Naive B cell (primary cell): ENCODE measurements at places on chromosomes 16 and 17.

GRCh38 chr17:39264119-39264518 is 38.4 kb upstream of the STAC2 start:
- no peak for DNase-seq

- no peak for DNase-seq
These were observed 787.4 kb downstream of the KCNJ2 start for GRCh38 chr17:70956726-70957125.

DNA sequence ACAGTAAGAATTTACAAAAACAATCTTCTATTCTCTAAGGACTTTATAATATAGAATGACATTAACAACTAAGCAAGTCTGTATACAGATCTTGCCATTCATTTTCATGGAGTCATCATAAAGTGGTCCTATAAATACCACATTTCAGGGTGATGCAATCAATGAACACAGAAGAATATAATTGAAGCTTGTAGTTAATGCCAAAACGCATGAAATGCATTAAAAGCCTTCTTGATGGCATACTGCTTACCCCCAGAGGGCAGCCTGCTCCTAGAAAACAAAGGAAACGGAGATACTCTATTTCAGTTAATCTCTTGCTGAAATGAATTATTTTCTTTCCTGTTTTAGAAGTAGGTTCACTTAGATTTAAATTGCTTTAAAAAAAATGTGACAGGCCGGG is 45.2 kb upstream of the STAC2 start:
- DNase-seq: no peak

DNA sequence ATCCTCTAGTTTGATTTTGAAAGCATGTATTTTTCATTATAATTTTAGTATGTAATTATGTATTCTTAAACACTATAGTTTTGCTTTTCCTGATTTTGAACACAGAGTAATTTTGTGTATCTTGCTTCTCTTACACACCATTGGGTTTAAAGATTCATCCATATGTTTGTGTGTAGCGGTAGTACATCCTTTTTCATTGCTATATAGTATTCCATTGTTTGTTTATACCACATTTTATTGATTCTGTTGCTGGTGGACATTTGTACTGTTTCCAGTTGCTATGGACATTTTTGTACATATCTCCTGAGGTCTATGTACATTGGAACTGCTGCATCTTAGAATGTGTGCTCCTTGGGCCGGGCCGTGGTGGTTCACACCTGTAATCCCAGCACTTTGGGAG is 20.5 kb upstream of the LASP1NB start:
- DNase-seq: no peak

DNA sequence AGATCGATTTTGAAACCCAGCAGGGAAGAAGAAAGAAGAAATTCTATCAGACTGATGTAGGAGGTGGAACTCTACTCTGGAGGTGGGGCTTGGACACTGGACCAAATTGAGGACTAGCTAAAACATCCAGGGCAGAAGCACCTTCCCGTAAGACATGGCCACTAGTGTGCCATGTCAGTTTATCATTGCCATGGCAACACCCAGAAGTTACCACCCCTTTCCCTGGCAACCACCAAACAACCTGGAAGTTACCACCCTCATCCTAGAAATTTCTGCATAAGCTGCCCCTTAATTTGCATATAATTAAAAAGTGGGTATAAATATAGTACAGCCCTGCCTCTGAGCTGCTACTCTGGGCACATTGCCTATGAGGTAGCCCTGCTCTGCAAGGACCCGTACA is 66.7 kb downstream of the NACA2 start:
- no peak for DNase-seq

GRCh38 chr17:50899005-50899460 is 32.9 kb upstream of the TOB1 start:
- no peak for DNase-seq

DNA sequence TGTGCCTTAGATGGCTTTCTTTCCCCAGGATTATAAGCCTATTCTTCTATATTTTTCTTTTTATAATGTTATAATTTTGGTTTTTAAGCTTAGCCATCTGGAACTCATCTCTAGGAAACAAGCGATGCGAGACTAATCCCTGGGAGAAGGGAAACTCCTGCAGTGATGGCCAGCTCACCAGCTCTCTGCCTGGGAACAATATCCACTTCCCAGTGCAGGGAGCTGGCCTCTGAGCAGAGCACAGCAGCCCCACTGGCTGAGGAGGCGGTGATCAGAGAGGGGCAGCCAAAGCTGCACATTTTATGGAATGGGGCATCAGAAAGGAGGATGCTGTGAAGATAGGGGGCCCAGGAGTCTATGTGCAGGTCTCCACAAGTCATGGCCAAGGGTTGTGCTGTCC is 183.3 kb downstream of the LGALS9B start:
- DNase-seq: no peak

DNA sequence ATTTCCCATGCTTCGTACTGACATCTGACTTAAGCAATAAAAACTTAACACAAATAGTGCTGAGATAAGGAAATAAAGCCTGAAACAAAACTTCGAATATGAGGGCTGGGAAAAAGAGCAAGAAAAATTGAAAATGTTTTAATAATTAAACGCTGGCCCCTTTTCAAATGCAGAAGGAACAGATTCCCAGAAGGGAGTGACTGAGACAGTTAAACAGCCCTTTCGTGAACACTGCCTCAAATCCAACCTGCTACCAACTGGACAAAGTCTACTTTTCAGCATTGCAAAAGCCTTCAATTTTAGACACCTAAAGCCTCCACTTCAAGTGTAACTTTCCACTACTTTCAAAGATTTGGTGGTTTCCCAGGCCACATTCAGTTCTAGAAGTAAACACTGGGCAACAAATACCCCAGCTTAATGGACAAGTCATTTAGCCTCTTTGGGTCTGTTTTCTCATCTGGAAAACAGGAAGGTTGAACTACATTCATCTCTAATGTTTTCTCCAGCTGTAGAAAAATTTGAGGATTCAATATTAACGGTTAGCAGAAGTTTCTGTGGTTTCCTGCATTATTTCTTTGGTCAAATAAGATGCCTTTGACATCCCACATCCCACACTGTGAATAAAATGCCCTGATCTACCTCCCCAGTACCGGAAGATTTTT is 11.8 kb downstream of the RFFL start:
- DNase-seq: no peak

- DNase-seq: no peak
These were observed 5.0 kb upstream of the TNFRSF13B start for GRCh38 chr17:16976725-16977550.

- DNase-seq: peak; percentile 14
These were observed 4.8 kb downstream of the MT1A start for GRCh38 chr16:56643080-56643778.

- DNase-seq: no peak
These were observed 26.5 kb downstream of the HELZ start for GRCh38 chr17:67218385-67218950.

DNA sequence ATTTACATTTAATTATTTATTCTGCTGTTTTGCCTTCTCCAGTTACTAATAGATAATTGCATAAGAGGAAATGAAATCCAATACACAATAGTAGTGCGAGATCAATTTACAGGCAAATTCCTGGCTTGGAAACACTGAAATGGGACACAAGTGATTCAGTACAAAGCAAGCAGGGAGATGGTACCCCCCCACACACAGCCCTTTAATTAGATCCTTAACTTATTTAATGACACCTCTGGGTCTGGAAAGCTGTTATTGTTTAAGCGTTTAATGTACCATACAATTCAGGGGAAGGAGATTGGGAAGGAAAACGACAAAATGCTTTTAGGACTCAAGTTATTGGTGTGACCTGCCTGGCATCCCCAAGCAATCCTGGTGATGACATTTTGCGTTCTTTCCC is 318.2 kb downstream of the NPIPA8 start:
- no peak for DNase-seq

DNA sequence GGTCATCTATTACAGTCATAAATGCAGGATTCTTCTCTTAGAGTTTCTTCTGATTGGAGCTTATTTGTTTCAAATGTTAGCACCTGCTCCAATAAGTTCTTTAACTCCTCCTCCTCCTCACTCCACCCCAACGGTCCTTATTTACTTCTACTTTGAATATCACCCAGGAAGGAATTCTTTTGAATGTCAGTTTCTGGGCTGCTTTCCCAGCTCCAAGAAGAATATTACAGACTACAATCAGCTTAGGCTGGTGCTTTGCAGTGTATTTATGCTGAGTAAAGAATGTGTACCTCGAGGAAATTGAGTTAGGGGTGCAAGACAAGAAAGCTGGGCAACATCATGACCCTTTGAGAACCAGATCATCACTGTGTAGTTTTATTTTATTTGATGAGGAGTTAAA is 30.8 kb downstream of the MAP3K3 start:
- DNase-seq: no peak

- DNase-seq: no peak
These were observed 75.3 kb downstream of the KSR1 start for GRCh38 chr17:27531469-27531961.

- DNase-seq: peak; percentile 39
These were observed at the start of gene RTN4RL1 for GRCh38 chr17:2025220-2025621. Gene RTN4RL1 (minus strand): TSS chr17:2025334. CDS start chr17:2024865, 469 bp downstream.

DNA sequence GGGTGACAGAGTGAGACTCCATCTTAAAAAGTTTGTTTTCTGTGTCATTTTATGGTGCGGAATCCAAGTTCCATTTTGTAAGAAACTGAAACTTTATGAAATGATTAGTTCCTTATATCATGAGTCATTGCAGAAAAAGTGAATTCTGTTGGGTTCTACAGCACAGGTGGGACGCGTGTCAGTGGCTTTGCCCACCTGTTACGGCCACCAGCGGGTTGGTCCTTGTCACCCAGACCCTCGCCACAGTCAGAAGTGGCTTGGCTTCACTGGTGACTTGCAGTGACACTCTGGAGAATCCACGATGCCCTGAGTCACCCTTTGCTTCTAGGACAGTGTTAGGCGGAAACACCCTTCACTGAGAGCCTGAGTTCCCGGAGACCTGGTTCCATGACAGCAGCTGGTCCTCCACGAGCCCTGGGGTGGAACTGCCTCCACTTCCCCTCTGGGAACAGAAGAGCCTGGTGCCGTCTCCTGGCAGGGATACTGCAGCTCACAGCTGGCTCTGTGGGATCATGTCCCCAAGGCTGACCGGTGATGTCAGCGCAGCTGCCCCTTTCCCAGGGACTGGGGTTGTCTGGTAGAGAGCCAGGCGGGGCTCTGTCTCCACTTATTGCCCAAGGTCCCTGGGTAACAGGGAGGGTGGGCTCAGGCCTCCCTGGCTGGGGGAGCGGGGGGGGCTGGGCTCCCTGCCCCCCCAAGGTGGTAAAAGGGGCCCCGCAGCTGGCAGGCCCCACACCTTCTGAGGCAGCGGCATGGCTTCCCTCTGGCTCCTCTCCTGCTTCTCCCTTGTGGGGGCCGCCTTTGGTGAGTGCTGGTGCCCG is at the start of gene CTRB1:
CTRB1 (plus strand) TSS at position 733 of the 821 bp plus-strand sequence; CDS start at position 753, 20 bp downstream.
- DNase-seq: no peak

- no peak for DNase-seq
These were observed 11.2 kb upstream of the SBK1 start for GRCh38 chr16:28280881-28281836.

GRCh38 chr16:75590920-75591843 is 25.0 kb downstream of the GABARAPL2 start:
- no peak for DNase-seq
